ENCODE measurements at places on chromosomes 4 and X.
A peak's percentile ranks its signal among the peaks of the same experiment; 100 is the strongest.

- DNase-seq: peak; percentile 2
These were observed 134.0 kb upstream of the ZIC3 start for GRCh38 chrX:137431693-137432488.

DNA sequence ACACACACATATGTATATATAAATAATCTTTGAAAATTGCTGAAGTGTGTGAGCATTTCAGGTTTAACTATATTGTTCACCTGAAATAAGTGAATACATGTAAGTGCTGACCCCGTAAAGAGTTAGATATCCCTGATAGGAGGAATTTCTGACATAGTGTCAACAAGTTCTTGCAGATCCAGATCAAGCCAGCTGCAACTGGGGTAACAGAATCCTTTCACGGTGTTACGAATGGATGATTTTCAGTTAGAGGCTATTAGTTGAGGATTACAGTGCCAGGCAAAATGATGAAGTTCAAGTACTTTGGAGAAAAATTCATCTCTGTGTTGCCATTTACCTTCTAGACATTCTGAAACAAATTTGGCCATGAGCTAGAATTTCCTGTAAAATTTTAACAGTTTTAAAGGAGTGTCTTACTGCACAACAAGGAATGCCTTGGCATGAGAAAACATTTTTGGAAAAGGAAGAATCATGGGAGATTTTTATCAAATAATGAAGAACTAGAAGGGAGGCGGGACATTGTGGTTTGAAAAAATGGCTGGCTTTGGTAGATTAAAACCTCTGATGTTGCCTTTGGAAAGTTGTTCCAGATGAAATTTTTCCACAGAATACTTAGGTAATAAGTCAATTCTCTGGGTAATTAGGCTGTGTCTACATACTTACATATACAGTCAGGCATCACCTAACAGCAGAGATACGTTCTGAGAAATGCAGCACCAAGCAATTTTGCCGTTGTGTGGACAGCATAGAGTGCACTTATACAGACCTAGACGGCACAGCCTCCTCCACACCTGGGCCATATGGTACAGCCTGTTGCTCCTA lies 84.4 kb upstream of the FAT1 start:
- DNase-seq: no peak

GRCh38 chr4:80229590-80229989 lies 32.3 kb downstream of the PRDM8 start:
- DNase-seq: no peak

- no peak for DNase-seq
These were observed 70.0 kb downstream of the NYX start for GRCh38 chrX:41516999-41517765.

DNA sequence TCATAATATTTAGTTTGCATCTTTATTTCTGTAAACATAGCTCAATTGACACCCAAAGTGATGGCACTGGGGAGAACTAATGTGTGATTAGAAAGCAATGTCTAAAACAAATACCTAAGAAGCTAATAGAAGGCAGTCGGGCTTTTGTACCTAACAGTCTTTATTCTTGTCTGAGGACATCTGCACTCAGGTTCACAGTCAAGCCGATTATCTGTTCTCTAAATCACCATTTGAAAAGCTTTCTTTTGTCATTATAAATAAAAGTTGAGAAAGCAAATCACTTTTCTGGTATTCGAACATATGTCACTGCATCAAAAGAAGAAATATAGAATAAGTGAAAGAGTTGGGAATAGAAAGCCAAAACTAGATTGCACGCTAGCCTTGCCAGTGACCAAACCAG lies 2037.9 kb upstream of the TENM3 start:
- no peak for DNase-seq

- DNase-seq: no peak
These were observed 620.2 kb upstream of the BOD1L1 start for GRCh38 chr4:14247767-14248166.

- DNase-seq: no peak
These were observed 16.1 kb downstream of the COQ2 start for GRCh38 chr4:83268491-83268890.

DNA sequence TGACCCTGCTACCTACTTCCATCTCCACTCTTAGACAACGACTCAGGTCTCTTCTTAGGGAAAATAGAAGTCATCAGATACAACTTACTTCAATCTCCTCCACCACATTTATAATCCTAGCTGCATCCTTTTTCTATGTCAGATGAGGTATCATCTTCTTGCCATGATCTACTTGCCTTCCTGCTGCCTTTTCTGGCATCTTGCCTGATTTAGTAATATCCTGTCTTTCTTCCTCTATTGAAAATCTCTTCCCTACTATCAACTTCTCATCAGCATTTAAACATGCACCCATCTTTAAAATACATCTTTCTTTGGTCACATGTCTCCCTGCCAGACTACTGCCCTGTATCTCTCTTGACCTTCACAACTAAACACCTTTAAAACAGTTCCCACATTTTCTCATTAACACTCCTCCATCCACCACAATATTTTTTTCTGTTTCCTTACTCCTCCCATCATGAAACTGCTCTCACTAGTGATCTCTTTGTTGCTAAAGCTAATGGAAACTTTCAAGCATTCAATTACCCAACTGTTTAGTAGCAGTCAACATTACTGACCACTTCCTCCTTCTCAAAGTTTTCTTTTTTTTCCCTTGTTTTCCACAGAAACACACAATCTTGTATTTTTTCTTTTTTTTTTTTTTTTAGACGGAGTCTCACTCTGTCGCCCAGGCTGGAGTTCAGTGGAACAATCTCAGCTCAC lies 100.8 kb upstream of the CXorf66 start:
- no peak for DNase-seq

- no peak for DNase-seq
These were observed 58.7 kb downstream of the GPRIN3 start for GRCh38 chr4:89248879-89249281.

DNA sequence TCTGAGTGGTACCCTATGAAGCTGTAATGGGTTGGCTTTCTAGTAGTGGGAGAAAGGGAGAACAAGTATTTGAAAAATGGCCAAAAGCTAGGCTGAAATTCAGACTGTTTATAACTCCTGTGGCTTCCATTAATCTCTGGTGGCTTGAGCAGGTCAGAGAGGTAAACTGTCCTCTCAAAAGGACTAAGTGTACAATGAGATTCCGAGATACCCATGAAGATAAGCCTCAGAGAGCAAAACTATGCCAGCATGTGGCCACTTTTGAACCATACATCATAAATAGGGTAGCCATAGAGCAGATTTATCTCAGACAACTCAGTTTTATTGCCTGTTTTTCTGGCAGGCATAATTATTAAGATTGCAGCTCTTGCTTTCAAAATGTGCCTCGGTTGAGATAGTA lies 89.2 kb downstream of the CHRDL1 start:
- no peak for DNase-seq

GRCh38 chr4:141130947-141131605 lies 2.2 kb downstream of the RNF150 start:
- no peak for DNase-seq

- no peak for DNase-seq
These were observed 260.7 kb upstream of the SFRP2 start for GRCh38 chr4:154049457-154050181.

DNA sequence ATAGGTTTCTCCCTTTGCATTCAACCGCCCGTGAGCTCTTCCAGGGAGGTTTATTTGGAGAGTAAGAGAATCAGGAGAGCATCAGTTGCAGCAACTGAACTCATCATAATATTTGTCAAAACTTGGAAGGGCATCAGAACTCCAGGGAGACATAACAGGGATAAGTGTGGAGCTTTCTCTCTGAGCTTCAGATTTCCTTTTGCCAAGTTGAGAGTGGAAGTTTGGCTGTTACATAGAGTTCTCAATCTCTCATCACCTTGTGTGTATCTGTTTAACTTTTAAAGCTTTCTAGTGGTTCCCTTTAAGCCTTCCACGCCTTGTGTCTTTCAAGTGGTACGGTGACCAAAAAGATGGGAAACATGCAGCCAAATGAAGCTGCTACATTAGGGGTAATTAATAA lies 18.8 kb downstream of the BMP3 start:
- no peak for DNase-seq

GRCh38 chr4:26751838-26752237 lies 108.8 kb upstream of the STIM2 start:
- DNase-seq: no peak

DNA sequence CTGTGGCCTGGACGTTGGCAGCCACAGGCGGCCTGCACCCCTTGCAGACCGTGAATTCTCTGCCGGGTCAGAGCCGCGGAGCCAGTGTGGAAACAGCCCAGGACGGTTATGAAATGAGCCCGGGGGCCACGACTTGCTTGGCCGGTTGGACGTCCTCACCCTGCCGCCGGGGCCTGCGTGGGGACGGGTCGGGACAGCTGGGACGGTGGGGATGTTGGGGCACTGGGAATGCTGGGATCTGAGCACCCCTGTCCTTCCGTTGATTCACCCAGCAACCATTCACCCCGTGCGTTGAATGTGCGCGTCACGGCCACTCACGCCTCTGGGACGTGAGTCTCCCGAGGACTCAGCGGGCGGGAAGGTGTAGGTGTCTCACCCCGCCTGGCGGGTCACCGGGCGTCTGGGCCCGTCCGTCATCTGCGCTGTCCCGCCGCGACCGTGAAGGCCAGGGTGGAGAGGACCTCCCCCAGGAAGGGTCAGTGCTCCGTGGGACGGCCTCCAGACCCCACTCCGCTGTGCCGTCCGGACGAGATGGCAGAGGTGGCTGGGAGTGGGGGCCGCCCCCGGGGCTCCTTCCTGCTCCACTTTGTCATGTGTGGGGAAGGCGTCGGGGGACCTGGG lies 4.5 kb upstream of the PLCXD1 start:
- no peak for DNase-seq

DNA sequence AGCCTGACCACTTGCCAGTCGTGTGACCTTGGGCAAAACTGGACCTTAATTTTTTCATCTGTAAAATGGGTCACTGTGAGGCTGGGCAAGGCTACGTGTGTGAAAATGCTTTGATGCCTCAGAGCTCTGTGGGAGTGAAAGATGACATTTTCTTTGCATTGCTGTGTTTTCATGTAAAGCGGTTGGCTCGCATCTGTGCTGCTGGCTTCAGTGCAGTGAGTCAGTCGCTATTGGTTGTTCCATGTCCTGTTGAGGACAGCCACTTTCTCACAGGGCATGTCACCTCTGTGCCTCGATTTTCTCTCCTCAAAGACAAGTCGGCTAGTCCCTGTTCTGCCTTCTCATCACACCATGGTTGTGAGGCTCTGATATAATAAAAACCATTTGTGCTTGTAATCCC lies 4.4 kb downstream of the MTMR1 start:
- DNase-seq: no peak

DNA sequence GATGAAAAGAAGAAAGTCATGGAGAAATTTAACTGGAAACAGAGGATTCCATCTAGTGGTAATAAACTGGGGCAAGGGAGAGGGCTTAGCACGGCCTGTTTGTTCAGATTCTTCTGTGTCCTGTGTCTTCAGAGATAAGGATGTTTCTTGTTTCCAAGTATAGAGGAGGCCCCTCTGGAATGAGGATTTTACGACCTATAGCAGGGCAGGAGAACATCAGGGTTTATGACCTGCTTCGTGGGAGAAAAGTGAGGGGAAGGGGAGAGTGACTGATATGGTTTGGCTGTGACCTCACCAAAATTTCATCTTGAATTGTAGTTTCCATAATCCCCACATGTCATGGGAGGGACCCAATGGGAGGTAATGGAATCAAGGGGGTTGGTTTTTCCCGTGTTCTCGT lies 93.0 kb upstream of the LDB2 start:
- no peak for DNase-seq

DNA sequence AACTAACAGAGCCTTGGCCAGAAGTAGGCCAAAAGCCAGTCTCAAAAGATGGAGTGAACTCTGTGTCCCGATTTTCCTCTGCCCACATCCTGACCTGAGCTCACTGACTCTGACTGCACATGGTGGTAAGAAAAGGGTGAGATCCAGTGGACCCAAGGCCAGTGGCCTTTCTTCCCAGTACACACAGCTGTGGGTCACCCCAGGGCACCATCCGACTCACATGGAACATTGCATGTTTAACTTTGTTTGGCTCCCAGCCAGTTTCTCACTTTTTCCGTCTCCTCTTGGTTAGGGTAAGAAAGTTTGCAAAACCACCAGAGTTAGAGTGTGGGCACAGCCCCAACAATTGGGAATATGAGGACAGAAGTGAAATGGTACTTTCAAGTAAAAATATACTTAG lies 69.8 kb downstream of the GAB1 start:
- DNase-seq: peak; percentile 6

- no peak for DNase-seq
These were observed 10.2 kb downstream of the CC2D2A start for GRCh38 chr4:15479913-15480185.

DNA sequence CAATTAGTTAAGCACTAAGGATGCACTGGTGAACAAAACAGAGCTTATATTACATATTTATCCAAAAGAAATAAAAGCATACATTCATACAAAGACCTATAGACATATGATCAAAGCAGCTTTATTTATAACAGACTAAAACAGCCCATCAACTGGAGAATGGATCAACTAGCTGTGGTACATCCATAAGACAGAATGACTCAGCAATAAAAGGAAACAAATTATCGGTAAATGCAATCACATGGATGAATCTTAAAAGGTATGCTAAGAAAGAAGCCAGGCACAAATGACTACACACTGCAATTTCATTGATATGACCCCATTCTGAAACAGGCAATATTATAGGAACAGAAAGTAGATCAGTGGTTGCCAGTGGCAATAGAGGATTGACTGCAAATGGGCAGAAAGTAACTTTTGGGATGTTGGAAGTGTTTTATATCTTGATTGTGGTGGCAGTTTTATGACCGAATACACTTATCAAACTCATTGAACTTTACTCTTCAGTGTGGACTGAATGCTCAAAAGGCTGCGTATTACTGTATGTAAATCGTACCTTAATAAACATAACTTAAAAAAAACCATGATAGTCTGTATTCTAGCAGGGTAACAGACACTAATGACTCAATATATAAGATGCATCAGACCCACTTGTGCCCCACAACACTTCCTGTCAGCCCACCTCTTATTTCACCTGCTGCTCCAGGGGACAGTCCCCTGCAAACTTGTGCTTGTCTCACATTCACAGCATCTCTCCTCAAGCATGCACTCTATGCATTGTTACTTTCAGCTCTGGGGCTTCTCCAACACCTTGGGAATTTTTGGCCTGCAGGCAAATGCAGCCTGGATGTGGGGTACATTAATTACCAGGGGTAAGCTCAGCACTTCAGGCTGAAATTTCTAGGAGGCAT lies 59.1 kb downstream of the MID1IP1 start:
- no peak for DNase-seq

DNA sequence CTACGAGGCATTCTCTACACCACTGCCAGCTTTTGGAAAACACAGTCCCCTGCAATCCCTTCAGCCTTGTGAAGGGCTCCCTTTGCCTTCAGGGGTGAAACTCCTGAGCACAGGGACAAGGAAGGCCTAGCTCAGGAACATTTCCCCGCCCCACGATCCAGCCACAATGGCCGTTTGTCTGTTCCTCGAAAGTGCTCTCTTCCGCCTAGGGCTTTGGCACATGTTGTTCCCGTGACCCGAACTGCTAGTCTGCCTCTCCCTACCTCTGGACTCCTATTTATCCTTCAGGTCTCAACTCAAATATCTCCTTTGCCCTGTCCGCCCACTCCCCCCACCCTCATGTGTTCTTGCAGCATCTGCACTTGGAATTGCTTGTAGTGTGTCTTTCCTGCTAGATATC lies 12.1 kb downstream of the FGD1 start:
- DNase-seq: no peak

Measured in urothelium cell line (cell line).